ENCODE measurements at places on chromosomes 11 and 22.

- DNase-seq, result no peak
Measured at GRCh38 chr11:117072517-117073461, 25.4 kb downstream of the SIK3 start.

DNA sequence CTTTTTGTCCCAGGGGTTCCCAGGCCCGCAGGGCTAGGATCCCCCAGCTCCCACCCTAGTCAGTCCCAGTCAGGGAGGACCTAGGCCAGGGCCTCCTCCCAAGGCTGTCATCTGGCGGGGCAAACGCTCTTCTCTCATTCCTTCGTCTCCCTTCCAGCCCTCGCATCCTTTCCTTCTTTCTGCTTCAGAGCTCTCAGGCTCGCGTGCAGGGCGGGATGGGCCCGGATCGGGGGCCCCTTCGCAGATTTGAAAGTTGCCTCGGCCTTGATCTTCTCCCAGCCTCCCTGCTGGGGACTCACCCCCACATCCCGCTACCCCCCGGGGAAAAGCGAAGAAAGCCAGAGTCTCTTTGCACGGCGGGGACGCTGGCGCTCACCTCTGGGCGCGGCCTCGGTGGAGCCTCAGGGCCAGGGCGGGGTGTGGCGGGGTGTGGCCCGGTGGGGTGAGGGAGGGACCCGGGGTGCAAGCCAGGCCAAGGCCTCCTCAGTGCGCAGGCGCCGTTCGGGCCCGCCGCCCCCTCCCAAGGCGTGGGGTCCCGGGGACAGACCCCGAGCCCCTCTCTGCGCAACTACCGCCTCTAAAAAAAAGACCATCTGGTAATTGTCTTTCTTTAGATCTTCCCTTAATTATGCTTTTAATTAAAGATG, 14.8 kb upstream of the PAX6 start:
- DNase-seq, result no peak

DNA sequence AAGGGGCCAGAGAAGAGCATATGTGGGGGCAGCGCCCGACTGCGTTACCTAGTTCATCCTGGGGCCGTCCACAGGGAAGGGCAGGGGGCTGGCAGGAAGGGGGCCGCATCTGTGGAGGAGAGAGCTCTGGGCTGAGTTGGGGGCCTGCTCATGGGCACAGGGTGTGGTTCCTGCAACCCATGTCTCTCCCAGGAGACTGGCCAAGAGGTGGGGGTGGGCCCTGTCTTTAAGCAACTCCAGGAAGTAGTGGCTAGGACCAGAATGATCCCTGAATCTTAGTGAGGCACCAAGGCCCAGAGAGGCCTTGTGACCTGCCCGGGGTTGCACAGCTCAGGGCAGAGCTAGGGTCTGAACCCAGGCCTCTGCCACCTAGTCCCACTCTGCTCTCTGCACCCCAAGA, 21.9 kb downstream of the CSNK1E start:
- DNase-seq, result no peak

GRCh38 chr11:85803303-85803702, 7.6 kb downstream of the SYTL2 start:
- DNase-seq, result no peak

- DNase-seq, result peak; percentile 1
Measured at GRCh38 chr11:20355221-20356219, 8.0 kb upstream of the HTATIP2 start.

DNA sequence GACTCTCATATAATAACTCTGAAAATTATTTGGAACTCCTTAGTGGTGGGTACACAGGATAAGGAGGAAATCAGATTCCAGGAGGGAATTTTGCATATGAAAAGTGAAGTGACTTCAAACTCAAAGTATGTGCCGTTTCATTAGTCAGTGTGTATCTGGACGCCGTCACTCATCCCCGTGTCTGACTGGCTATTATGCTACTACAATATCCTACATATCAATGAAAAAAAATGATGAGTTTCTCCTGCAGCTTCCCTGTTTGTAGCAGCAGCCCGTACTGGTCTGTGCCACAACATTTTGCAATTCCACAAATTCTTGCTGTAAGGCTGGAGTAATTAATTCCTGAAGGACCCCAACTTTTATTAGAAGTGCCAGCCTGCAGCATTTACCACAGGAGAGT, 16.5 kb downstream of the WT1 start:
- no peak for DNase-seq

DNA sequence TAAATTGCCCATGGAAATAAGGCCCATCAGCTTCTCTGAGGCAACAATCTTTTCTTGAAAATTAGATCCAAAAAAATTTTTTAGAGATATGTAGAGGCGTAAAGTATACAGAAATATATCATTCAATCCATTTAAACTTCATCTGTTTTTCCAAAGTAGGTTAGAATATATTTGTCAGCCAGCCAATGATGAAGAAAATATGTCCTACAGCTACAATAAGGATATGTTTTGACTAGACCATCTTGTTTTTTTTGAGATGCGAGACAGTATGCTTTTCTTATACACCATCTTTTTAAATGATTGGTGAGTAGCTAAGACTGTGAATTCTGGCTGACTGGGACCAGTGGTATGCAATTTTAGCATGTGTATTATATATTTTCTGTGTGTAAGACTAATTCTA, 630.4 kb upstream of the CNTN5 start:
- no peak for DNase-seq

DNA sequence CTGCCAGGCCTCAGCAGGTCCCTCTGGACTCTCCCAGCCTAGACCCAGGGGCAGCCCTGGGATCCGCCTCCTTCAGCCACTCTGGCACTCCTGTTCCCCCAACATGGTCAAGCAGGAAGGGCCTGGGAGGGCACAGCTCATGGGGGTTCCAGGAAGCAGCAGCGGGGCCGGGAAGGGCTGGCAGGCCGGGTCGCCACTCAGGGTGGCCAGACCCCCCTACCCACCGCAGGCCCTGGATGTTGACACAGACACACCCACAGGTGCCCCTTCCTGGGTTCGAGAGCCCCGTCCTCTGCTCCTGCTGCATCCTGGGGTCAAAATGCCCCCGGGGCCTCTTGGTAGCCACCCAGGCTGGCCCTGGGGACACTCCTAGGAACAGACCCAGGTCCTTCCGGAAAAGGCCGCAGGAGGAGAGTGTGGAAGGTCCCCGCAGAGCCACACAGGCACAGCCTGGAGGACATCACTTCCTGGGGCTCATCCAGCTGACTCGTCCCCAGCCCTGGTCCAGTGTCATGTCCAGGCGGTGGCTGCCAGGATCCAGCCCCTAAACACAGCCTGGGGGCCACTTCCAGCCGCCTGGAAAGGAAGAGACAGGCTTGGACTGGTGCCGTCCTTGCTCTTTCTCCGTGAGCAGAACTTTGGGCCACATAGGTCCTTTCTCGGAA, 6.8 kb upstream of the PIM3 start:
- DNase-seq, result no peak

DNA sequence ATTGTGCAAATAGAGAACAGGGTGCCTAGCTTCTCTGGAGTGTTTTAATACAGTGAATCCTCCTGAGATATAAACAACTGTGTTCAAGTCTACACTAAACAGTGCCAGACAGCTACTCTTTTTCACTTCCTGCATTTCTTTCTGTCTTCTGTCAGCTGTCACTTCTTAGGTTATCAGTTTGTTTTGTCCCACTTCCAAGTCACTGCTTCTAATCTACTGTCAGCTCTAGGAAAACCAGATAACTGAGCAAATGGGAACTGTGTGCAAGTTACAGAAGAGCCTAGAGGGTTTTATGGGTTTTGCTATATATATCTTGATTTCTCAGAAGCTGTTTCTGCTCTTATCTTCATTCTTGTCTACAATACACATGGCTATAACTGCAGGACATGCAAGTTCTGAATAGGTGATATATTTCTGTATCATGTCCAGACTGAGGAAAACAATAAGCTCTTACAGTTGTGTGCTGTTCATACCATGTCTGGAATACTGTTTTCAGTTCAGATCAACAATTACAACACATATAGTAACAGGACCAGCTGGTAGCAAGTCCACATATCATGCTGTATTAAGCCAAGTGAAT, 5.8 kb downstream of the PITPNB start:
- DNase-seq, result no peak

All from NCI-H2081 (cell line).